CD4-positive, alpha-beta T cell treated with Interleukin-17A for 1 hour (primary cell): ENCODE measurements at places on chromosomes 5 and 9.

DNA sequence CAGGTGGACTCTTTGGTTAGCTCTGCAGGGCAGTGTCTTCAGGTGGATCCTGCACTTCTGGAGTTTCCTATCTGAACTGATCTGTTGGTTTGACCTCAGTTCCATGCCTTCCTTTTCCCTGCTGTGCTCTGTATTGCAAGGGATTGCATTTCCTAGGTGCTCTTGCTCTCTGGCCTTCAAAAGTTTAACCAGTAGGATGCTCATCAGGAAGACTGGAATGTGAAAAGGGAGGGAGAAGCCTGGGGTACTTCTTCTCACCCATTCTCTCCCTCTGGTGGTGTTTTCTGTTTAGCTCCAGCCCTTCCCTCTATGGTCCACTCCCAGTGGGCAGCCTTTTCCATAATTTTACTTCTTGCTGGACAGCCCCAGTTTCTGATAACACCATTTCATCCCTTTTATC is 78.5 kb downstream of the ZNF618 start:
- no peak for DNase-seq

DNA sequence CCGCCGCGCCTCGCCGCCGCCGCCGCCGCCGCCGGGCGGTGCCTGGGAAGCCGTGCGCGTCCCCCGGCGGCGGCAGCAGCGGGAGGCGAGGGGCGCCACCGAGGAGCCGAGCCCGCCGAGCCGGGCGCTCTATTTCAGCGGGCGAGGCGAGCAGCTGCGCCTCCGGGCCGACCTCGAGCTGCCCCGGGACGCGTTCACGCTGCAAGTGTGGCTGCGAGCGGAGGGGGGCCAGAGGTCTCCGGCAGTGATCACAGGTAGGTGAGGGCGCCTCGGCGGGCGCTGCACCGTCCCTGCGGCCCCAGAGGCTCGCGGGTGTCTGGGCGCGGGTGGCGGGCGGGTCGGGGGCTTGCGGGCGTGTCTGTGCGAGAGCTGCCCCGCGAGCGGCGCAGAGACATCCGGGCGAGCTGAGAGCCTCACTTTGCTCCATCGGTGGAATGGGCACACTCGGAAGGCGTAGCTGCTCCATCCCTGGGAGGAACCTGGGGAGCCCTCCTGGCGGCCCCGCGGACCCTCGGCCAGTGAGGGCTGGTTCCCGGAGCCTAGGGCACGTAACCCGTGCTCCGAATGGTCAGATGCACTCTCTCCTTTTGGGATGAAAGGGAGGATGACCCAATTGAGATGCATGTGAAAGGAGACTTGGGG is 864 bp downstream of the PAPPA start:
- no peak for DNase-seq

DNA sequence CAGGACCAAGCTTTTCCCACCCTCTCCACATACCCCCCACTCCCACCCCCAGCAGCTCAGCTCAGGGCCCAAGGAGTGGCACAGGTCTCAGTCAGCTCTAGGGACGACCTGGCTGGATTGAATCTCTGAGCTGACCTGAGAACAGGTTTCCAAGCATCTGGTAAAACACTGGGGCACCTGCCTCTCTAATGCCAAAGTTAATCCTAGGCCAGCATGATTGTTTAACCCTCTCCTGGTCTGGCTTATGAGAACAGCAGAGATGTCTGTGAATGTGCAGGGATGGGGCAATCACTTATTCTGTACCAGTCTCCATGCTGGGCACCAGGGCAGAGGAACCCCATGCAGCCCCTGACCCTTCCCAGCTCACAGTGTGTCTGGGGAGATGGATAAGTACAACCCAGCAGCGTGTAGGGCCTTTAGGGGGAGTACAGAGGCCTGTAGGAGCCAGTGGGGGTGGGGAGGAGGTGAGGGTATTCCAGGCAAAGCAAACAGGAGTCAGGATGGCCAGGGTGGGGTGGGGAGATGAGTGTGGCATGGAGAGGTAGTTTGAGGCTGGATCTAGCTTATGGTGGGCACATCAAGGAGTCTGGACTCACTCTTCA is 678 bp upstream of the KIF12 start:
- DNase-seq, result no peak

GRCh38 chr5:36607114-36607571 is 737 bp downstream of the SLC1A3 start:
- no peak for DNase-seq

- DNase-seq, result no peak
Observed at GRCh38 chr5:96706433-96707111, 44.4 kb downstream of the CAST start.

DNA sequence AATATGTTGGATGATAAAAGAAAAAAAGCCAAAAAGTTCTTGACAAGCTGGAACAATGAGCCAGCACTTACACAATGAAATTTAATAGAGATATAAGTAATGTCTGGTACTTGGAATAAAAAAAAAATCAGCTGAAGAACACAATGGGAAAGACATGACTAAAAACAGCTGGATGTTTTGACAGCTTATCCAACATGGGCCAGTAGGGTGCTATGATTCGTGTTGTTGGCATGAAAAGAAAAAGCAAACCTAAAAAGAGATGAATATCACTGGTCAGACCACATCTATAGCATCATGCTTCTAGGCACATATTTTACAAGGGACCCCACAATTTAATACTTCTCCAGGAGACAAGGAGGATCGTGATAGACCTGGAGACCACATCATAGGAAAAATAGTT is 175.3 kb downstream of the ARL15 start:
- DNase-seq, result no peak

- DNase-seq, result no peak
Observed at GRCh38 chr9:125337236-125337635, 75.6 kb downstream of the GAPVD1 start.

DNA sequence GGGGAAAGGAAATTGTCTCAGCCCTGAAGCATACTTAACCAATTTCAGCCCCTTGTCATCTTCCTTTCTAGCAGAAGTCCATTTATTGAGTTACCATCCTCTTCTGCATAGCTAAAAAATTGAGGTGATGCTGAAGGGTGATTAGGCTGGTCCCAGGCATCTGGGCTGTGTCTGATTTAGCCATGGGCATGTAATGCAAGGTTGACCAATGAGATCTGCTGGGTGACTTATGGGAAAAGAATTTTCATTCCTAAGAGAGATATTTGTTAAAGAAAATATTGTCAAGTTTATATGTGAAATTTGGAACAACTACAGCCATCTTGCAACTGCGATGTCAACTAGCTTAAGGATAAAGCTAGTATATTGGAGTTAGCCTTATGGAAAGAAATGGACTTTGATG is 5.1 kb downstream of the ITGA2 start:
- no peak for DNase-seq

GRCh38 chr5:142720641-142721271 is 34.9 kb upstream of the FGF1 start:
- no peak for DNase-seq

- DNase-seq, result no peak
Observed at GRCh38 chr5:16994565-16994964, 58.5 kb upstream of the MYO10 start.

GRCh38 chr5:169875091-169875728 is 105.1 kb downstream of the INSYN2B start:
- no peak for DNase-seq

DNA sequence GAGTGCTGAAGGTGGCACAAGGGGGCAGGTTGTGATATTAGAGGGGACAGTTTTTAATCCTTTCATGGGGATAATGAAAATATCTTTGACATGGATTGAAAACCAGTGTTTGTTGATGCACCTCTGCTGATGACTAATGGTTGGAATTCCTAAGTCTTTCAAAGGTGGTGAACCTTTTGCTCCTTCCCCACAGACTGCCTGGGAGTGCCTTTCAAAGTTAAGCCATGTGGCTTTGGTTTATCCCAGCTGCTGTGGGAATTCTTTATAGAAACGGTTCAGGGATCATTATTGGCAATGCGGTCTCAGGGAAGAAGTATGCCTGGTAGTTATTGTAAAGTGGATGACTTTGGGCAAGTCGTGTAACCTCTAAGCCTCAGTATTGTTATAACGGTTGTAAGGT is 45.7 kb downstream of the PIP5K1B start:
- no peak for DNase-seq

DNA sequence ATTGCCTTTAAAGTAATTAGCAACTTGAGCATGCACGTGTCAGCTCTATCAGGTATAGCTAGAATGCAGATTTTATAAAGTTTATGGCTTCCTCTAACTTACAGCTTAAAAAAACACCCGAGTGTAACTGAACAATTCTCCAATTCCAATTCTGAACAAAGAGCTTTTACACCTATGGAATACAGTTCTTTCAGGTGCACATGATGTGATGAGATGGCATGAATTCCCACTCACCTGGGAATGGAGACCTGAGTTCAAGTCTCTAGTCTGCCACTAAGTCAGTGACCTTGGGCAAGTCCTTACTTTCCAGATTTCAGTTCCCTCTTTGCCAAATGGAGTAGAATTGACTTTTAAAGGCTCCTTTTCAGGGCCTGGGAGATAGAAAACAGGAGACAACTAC is 1.8 kb downstream of the ZFAND5 start:
- DNase-seq, result no peak

DNA sequence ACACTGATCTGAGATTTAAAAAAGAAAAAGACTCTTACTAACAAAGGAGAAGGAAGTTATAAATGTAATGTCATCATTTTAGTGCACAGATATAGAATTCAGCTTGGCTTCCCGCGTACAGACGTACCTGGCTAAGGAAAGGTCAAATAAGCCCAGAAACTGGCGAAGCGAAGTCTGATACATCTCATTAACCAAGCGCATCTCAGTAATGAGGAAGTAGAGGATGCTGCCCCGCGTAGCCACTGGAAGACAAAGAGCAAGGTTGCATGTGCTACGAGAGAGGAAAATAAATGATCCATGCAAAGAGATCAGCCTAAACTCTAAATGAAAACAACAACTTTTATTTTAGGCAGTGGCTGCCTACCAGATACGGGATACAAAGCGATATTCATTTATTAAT is 208.8 kb downstream of the DNAH5 start:
- DNase-seq, result no peak

DNA sequence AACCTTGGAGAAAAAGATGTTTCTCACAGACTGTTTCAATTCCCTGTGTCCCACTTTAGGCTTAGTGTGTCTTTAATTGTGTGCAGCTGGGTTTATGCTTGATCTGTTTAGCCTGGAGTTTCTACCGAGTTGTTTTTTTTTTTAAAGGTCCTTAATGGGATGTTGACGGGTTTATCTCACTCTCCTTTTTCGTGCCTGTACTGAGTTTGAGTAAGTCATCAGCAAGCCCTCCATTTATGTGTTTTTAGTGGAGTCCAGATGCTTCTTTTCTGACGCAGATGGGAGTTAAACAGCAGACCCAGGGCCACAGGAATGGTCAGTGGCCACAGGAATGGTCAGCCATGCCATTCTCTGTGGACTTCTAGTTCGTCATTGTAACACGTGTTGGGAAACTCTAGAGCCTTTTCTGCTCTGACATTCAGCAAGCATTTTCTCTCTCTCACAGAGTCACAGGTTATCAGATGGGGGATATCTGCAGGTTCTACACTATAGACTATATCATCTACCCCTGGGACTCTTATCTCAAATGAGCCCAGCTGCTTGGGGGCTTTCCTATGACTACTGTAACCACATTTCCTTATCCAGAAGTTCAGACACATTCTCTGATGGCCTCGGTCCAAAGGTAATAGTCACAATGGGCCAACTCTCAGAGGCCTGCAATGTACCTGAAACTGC is 190.5 kb downstream of the TTLL11 start:
- no peak for DNase-seq

DNA sequence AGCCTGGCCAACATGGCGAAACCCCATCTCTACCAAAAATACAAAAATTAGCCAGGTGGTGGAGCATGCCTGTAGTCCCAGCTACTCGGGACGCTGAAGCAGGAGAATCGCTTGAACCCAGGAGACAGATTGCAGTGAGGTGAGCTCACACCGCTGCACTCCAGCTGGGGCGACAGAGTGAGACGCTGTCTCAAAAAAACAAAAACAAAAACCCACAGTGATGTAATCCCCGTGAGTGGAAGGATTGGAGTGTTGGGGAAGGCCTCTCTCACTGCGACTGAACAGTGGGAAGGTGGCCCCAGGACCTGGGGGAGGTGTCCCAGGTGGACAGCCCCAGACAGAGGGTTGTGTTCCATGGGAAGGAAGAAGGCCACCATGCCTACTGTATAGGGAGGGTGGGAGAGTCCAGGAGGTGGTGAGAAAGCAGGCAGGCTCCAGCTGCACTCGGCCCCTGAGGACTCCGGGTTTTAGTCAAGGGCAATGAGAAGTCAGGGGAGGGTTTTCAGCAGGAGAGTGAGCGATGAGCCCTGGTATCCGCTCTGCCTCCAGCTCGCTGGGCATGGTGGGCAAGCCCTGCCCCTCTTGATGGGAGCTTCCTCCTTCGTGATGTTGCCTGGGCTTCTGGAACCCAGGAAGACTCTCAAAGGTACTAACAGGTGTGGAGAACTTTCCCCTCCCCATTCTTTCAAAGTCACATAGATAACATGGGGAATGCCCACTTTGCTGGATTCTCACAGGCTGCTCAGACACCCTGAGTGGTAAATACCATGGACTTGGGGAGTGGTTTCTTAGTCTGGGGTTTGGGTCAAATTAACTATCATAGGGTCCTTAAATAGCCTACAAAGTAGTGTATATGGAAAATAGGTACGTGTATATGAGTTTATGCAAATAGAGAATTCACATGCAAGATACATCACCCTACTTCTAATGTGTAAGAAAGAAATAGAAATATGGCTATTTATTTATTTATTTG is 74.7 kb downstream of the PPARGC1B start:
- no peak for DNase-seq

- DNase-seq, result no peak
Observed at GRCh38 chr9:133533857-133534256, 647 bp upstream of the ADAMTSL2 start.

GRCh38 chr9:121895818-121896544 is 197.1 kb downstream of the TTLL11 start:
- DNase-seq, result no peak

DNA sequence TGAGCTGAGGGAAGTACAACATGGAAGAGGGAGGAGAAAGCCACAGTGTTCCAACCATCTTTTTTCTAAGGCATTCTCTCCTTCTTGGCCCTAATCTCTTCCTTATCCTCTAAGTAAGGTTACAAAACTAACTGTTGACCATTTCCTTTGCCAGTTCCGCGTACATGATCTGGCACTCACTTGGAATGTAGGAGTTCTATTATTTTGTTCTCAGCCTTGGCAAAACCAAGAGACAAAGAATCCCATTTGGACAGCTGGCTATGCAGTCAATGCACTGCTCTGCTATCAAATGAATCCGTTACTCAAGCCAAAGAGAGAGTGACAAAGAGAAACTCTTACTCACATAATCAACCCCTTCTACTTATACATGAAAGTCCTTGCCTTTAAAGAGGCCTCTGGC is 410.3 kb downstream of the DTWD2 start:
- DNase-seq, result no peak

DNA sequence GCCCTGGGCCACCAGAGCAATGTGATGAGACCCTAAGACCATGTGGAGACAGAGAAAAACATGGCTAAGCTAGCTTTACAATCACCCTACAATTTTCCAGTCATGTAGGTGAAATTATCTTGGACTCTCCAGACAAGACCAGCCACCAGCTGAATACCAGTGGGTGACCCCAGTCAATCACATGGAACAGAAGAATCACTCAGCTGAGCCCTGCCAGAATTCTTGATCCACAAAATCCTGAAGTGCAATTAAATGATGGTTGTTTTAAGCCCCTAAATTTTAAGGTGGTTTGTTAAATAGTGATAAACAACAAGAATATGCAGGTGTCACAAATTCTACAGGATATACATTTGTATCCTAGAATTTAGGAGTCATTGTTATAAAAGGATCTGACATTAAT is 69.5 kb upstream of the SMIM15 start:
- DNase-seq, result no peak
